IPS DF 6.9 (cell line): ENCODE measurements at places on chromosomes 13 and 19.

DNA sequence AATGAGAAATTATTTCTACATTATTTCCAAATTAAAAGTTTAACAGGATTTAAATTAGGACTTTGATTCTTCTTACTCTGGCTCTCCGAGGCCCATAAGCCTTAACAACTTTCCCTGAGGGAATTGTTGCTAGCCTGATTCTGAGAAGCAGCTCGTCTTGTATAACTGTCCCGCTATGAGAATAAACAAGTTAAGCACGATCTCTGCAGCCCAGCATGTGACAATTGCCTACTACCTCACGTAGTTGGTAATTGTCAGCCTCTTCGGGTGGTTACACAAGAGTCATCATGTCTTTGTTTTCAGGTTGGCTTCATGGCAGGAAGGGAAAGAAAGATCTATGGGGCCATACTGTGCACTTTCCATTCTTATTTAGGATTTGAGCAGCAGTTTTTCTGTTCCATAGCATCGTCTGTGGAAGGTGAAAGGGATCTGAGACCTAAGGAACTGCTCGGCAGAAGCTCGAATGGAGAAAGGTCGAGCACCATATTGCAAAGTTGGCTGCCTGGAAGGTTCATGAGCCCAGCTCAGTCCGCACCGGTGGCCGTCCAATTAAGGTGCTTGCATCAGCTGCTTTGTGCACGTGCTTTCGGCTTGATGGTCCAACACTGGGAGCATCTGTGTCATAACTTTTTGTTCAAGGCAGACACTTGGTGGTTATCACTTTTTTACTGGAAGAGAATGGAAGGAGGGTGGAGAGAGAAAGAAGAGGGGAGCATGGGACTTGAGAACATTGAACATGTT, 1.8 kb upstream of the STARD13 start:
- no peak overlapping the region for H3K4me3 ChIP-seq
- no peaks in the 10 kb centered on the region for H3K4me1 ChIP-seq
- no peak overlapping the region for H3K27ac ChIP-seq
- no peaks in the 10 kb centered on the region for H3K27me3 ChIP-seq
- DNase-seq: no peak

- H3K4me3 ChIP-seq: peak overlapping the region; percentile 74; the same call in 1 of the 2 replicates
- no peak overlapping the region for H3K27ac ChIP-seq
- H3K4me1 ChIP-seq: no peaks in the 10 kb centered on the region
- no peaks in the 10 kb centered on the region for H3K27me3 ChIP-seq
Observed at GRCh38 chr19:21328406-21328805, 804 bp downstream of the ZNF708 start.

DNA sequence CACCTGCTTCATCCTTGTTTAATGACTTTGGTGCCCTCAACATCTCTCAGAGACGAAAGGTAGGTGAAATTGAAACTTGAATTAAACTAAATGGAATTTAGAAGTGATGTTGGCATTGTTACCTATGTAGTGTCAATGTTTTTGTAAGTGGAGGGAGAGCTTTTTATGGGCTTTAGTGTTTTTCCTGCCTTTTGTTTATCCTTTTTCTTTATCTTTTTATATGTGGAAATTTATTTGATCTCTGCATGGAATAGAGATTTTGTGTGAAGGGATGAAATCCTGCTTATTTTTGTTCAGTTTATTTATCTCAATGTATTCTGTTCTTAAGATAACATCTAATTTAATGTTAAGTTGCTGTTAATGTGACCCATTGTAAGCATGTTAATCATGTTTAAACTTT, 39.5 kb downstream of the PAN3 start:
- no peak overlapping the region for H3K27ac ChIP-seq
- no peak for DNase-seq
- H3K4me3 ChIP-seq: no peak overlapping the region
- H3K27me3 ChIP-seq: no peaks in the 10 kb centered on the region

- no peaks in the 10 kb centered on the region for H3K4me1 ChIP-seq
- H3K4me3 ChIP-seq: no peak overlapping the region
- no peak overlapping the region for H3K27ac ChIP-seq
- H3K27me3 ChIP-seq: no peaks in the 10 kb centered on the region
- no peaks in the 10 kb centered on the region for H3K36me3 ChIP-seq
Observed at GRCh38 chr13:30770929-30771328, 35.6 kb downstream of the ALOX5AP start.

DNA sequence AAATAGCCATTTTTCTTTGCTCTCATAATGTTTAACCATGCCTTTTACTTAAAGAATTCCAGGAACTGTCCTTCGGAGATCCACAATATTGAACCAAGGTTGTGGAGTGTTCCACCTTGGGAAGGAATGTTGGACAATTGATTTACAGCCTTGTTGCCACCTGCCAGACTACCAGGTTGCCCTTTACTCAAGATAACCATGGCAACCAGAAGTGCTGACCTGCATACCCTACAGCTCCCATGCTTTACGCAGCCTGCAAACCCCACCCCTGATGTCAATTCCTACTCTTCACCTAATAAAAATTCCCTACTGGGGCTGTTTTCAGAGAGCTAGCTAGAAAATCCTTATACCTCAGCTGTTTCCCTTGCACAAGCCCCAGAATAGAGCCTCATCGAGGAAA, 151.0 kb upstream of the RXFP2 start:
- no peak overlapping the region for H3K27ac ChIP-seq
- no peak for DNase-seq
- no peaks in the 10 kb centered on the region for H3K36me3 ChIP-seq
- no peaks in the 10 kb centered on the region for H3K4me1 ChIP-seq
- H3K27me3 ChIP-seq: no peaks in the 10 kb centered on the region

DNA sequence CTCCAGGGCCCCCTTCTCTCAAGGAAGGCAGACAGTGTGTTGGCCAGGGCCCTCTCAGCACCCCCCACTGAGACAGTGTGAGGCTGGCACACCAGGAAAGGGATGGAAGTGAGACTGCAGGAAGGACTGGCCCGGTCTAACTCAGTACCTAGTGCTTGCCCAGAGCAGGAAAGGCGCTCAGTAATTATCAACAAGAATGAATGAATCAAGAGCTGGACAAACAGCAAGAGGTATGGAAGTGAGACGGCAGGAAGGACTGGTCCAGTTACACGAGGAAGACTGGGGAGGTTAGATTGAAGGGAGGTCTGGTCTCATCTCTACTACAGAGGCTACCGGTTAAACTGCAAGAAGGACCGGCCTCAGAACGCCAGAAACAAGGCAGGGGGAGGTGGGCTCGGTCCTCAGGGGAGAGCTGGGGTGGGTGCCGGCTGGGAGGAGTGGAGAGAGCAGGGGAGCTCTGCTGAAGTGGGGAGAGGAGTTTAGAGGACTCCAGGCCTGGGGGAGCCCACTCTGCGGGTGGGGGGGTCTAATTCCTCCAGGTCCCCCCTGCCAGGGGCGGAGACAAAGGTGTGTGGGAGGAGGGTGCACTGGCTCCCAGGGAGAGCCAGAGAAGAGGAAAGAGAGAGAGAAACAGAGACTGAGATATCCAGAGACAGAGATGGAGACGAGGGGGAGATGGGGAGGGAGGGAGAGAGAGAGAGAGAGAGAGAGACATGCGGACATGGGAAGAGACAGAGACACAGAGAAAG, 1.1 kb downstream of the SLC8A2 start:
- H3K27ac ChIP-seq: no peak overlapping the region
- DNase-seq: no peak
- H3K4me3 ChIP-seq: no peak overlapping the region; the same call in 1 of the 2 replicates
- H3K36me3 ChIP-seq: no peaks in the 10 kb centered on the region

DNA sequence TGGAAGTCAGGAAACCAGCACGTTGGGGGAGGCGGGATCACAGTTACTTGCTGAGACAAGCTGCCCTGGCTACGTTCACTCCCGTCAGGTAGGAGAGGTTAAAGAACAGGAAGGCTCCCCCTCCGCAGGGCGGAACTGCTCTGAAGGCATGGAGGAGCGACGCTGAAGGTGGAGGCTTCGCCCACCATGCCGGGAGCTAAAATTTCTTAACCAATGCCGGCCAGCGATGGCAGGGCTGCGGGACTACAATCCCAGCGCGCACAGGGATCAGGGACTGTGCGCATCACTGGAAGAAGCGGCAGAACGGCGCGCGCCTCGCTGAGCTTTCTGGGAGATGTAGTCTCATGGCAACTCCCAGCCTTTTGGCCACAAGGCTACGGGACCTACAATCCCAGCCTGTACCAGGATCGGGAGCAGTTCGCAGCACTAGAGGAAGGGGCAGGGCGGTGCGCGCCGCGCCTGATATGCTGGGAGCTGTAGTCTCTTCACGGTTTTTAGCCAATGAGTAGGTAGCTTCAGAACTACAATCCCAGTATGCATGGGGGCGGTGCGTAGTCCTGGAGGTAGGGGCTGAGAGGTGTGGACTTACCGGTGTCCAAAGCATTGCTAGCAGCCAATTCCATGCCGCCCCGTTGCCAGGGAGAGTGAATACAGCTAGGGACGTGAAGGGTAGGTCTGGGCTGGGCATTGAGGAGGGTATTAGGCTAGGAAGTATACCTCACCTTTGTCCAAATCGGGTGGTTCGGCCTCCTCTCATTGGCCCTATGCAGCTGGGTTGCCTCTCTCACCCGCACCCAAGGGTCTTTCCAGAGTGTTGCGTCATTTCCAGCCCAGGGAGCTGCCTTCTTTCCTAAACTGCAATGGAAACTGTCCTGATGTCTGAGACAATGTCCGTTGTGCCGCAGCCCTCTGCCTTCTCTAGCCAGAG, 12.8 kb upstream of the ZNF682 start:
- no peaks in the 10 kb centered on the region for H3K4me1 ChIP-seq
- no peak overlapping the region for H3K27ac ChIP-seq
- peak; percentile 99 for DNase-seq
- H3K27me3 ChIP-seq: no peaks in the 10 kb centered on the region

DNA sequence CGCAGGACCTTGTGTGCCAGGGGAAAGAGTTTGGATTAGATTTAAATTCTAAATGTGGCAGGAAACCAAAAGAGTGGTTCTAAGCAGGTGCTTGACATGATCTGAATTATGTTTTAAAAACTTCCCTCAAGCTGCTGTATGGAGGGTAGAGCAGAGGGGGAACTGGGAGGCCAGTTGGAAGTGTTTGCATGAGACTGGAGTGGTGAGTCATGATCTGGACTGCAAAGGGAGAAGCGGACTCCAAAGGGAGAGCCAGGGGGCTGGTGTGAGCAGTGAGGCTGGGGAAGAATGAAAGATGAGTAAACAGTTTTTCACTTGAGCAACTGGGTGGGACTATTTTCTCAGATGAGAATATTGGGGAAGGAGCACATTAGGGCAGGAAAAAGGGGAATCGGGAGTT, 206.1 kb downstream of the DNAJC15 start:
- no peaks in the 10 kb centered on the region for H3K4me1 ChIP-seq
- no peaks in the 10 kb centered on the region for H3K27me3 ChIP-seq
- no peaks in the 10 kb centered on the region for H3K36me3 ChIP-seq
- no peak overlapping the region for H3K27ac ChIP-seq
- H3K4me3 ChIP-seq: no peak overlapping the region
- no peak for DNase-seq

- H3K4me3 ChIP-seq: no peak overlapping the region
- H3K27ac ChIP-seq: no peak overlapping the region
- DNase-seq: no peak
- no peaks in the 10 kb centered on the region; the same call in 1 of the 2 replicates for H3K4me1 ChIP-seq
- H3K27me3 ChIP-seq: no peaks in the 10 kb centered on the region
Observed at GRCh38 chr13:99821741-99822140, 149.8 kb downstream of the ZIC5 start.

DNA sequence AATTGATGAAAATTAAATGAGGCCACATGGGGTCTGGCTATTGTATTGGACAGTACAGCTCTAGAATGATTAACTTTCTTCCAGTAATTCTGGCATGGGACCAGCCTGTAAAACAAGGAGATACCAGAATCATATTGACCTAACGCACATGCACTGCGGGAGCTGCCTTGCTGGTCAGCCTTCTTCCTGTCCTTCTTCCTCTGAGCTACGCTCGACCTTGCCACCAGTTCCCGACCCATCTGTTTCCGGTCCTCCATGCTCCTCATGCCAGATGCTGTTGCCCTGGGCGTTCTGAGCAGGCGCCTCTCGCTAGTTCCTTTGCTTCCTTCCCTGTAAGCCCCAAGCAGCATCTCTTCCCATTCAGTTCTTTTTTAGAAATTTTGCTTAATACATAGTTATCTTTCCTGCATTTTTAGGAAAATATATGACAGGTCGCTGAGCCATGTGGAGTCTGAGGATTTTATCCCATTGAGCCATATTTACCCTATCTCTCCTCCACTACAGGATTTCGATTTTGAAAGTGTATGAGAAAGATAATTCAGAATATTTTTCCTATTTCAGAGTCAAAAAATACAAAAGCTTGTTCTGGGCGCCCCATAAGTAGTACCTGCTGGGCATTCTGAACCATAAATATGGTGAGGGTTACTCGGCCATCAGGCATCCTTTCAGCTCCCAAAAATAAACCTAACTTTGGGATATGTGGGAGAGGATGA, 38.6 kb downstream of the TNFRSF19 start:
- no peaks in the 10 kb centered on the region for H3K27me3 ChIP-seq
- DNase-seq: no peak
- no peaks in the 10 kb centered on the region for H3K36me3 ChIP-seq
- H3K4me1 ChIP-seq: 0 out of 2 replicates have a peak, but pooled peaks cover 2% of the 10 kb centered on the region
- no peak overlapping the region for H3K4me3 ChIP-seq
- H3K27ac ChIP-seq: no peak overlapping the region

DNA sequence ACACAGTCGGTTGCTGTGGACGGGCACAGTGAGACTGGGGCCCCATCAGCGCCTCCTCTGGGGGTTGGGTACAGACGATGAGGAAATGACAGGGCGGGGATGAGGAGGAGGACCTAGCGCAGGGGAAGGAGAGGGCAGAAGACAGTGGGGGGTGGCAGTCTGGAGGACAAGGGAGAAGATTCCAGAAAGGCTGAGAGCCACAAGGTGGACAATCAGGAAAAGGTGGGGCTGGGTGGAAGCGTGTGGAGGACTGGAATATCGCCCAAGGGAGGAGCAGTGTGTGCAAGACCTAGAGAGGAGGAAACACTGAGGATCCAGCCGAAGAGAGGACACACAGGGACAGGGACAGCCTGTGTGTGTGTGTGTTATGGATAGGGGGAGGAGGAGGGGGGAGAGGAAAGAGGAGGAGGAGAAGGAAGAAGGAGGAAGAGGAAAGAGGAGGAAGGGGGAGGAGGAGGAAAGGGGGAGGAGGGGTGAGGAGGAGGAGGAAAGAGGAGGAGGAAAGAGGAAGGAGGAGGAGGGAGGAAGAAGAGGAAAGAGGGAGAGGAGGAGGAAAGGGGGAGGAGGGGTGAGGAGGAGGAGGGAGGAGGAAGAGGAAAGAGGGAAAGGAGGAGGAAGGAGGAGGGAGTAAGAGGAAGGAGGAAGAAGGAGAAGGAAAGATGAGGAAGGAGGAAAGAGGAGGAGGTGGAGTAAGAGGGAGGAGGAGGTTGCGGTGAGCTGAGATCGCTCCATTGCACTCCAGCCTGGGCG, 15.8 kb upstream of the GARIN5A start:
- DNase-seq: no peak
- no peak overlapping the region for H3K27ac ChIP-seq
- H3K4me1 ChIP-seq: no peaks in the 10 kb centered on the region; the same call in 1 of the 2 replicates
- no peak overlapping the region for H3K4me3 ChIP-seq

GRCh38 chr13:44313674-44314073, 60.0 kb upstream of the SERP2 start:
- no peaks in the 10 kb centered on the region for H3K36me3 ChIP-seq
- H3K27me3 ChIP-seq: peaks cover 4% of the 10 kb centered on the region
- H3K4me3 ChIP-seq: no peak overlapping the region

DNA sequence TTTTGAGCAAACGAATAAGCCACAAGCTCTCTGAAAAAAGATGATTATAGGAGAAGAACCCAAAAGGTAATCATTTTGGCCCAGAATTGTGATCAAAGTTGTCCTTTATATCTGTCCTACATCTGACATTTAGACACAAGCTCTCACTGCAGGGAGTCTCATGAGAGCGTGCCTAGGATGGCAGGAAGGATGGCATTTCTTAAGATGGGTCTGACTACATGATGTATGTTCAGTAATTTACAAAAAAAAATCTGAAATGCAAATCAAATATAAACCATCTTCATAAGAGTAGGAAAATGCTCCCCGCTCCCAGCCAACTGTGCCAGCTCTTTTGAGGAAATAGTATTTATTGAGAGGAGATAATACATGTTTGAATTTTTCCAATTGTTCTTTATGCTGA, 81.0 kb upstream of the MBNL2 start:
- H3K27me3 ChIP-seq: peaks cover 2% of the 10 kb centered on the region; the same call in 1 of the 2 replicates
- H3K27ac ChIP-seq: no peak overlapping the region
- no peak for DNase-seq
- H3K4me3 ChIP-seq: no peak overlapping the region
